Cardiac muscle cell (in vitro differentiated cells and primary cell): ENCODE measurements at places on chromosomes 6 and 20. TPM values are rescaled to one million over a fixed set of nuclear protein-coding genes. Genes with fewer than 3 reads are reported as not detected.

LINC00237 gene
- not detected in 2 replicates for polyA plus RNA-seq

TMC2 gene
- polyA plus RNA-seq, result not detected in 2 replicates

GRM1 gene
- 0.35 TPM in 1 of 2 replicates, not detected in the other for polyA plus RNA-seq

TREM1 gene
- polyA plus RNA-seq, result not detected in 2 replicates

ATP6V1G2 gene
- polyA plus RNA-seq, result 32.7 and 40.2 TPM in 2 replicates

ENPP4 gene
- polyA plus RNA-seq, result 5.8 and 7.2 TPM in 2 replicates

FAM83B gene
- polyA plus RNA-seq, result 0.45 TPM in 1 of 2 replicates, not detected in the other

PAK5 gene
- 0.72 TPM in 1 of 2 replicates, not detected in the other for polyA plus RNA-seq

LY86 gene
- 0.24 TPM in 1 of 2 replicates, not detected in the other for polyA plus RNA-seq

HSD17B8 gene
- polyA plus RNA-seq, result 47.6 and 68.0 TPM in 2 replicates

TRPC4AP gene
- 123 and 131 TPM in 2 replicates for polyA plus RNA-seq

ZSWIM1 gene
- 13.5 and 13.7 TPM in 2 replicates for polyA plus RNA-seq

PCED1A gene
- 45.5 and 50.6 TPM in 2 replicates for polyA plus RNA-seq

TAGAP gene
- not detected in 2 replicates for polyA plus RNA-seq

OR12D3 gene
- not detected in 2 replicates for polyA plus RNA-seq

TRIM15 gene
- polyA plus RNA-seq, result not detected in 2 replicates

DHX35 gene
- polyA plus RNA-seq, result 7.9 and 8.9 TPM in 2 replicates

EYA2 gene
- 0.31 TPM in 1 of 2 replicates, not detected in the other for polyA plus RNA-seq

KHDC1L gene
- 0.31 TPM in 1 of 2 replicates, not detected in the other for polyA plus RNA-seq

HMGCLL1 gene
- polyA plus RNA-seq, result 13.6 and 50.3 TPM in 2 replicates

KCNK17 gene
- polyA plus RNA-seq, result not detected in 2 replicates

CYP21A2 gene
- 0.62 TPM in 1 of 2 replicates, not detected in the other for polyA plus RNA-seq

ACTL10 gene
- polyA plus RNA-seq, result 1.3 and 2.2 TPM in 2 replicates

CALHM4 gene
- polyA plus RNA-seq, result not detected in 2 replicates

SLC22A2 gene
- not detected in 2 replicates for polyA plus RNA-seq

UBE2C gene
- polyA plus RNA-seq, result 48.6 and 352 TPM in 2 replicates

HLA-DOB gene
- polyA plus RNA-seq, result not detected in 2 replicates

CLIC5 gene
- polyA plus RNA-seq, result 10.5 and 13.5 TPM in 2 replicates

CDH22 gene
- polyA plus RNA-seq, result not detected in 2 replicates

KIF6 gene
- 1.7 and 2.9 TPM in 2 replicates for polyA plus RNA-seq

PNPLA1 gene
- polyA plus RNA-seq, result not detected in 2 replicates

GPR6 gene
- polyA plus RNA-seq, result not detected in 2 replicates

CDH26 gene
- polyA plus RNA-seq, result 0.38 and 0.96 TPM in 2 replicates

TNFRSF6B gene
- 3.3 and 4.9 TPM in 2 replicates for polyA plus RNA-seq

LHFPL5 gene
- not detected in 2 replicates for polyA plus RNA-seq

FOXF2 gene
- polyA plus RNA-seq, result 0.16 TPM in 2 replicates

PPIL6 gene
- polyA plus RNA-seq, result 8.7 and 14.7 TPM in 2 replicates

IDH3B gene
- polyA plus RNA-seq, result 211 and 244 TPM in 2 replicates

FNDC11 gene
- 0.09 and 2.9 TPM in 2 replicates for polyA plus RNA-seq

ORC3 gene
- 32.2 and 40.8 TPM in 2 replicates for polyA plus RNA-seq

ZSWIM3 gene
- 2.2 and 4.0 TPM in 2 replicates for polyA plus RNA-seq

BPIFB2 gene
- polyA plus RNA-seq, result not detected in 2 replicates

ADGB gene
- polyA plus RNA-seq, result not detected in 2 replicates

CRIP3 gene
- 3.6 and 3.8 TPM in 2 replicates for polyA plus RNA-seq

TREM2 gene
- polyA plus RNA-seq, result not detected in 2 replicates

AIF1 gene
- polyA plus RNA-seq, result 1.4 and 1.6 TPM in 2 replicates

GNAS-AS1 gene
- 1.3 and 1.4 TPM in 2 replicates for polyA plus RNA-seq

TINAG gene
- polyA plus RNA-seq, result not detected in 2 replicates

RSPO3 gene
- polyA plus RNA-seq, result 170 and 280 TPM in 2 replicates

BCAS1 gene
- 0.27 TPM in 1 of 2 replicates, not detected in the other for polyA plus RNA-seq

CRISP2 gene
- polyA plus RNA-seq, result not detected in 2 replicates

PI16 gene
- polyA plus RNA-seq, result 0.07 and 0.37 TPM in 2 replicates

IMPG1 gene
- polyA plus RNA-seq, result 0.84 TPM in 1 of 2 replicates, not detected in the other

SEMG1 gene
- not detected in 2 replicates for polyA plus RNA-seq

DDX39B gene
- 321 and 373 TPM in 2 replicates for polyA plus RNA-seq
